ENCODE measurements at places on chromosomes 1 and 21.
A peak's percentile ranks its signal among the peaks of the same experiment; 100 is the strongest.

GRCh38 chr1:234570329-234571120 lies 39.5 kb downstream of the IRF2BP2 start:
- DNase-seq, result no peak

DNA sequence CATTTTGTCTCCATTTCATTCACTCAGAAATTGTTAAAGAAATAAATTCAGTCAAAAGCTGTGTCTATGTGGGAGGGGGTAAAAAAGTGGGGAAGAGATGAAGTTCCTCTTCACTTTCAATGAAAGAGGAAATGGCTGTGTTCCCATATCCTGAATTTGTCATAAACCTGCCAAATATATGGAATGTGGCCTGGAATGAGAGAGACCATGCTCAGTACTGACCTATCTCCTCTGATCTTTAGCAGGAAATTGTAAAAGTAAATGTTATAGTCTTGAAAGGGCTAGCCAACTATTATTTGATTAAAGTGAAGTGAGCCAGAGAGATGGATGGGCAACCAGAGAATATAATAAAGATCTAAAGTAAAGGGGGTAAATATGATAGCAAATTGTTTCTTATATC lies 130.3 kb upstream of the C21orf91 start:
- DNase-seq, result no peak

GRCh38 chr1:234656944-234657654 lies 47.1 kb upstream of the IRF2BP2 start:
- peak; percentile 10 for DNase-seq

DNA sequence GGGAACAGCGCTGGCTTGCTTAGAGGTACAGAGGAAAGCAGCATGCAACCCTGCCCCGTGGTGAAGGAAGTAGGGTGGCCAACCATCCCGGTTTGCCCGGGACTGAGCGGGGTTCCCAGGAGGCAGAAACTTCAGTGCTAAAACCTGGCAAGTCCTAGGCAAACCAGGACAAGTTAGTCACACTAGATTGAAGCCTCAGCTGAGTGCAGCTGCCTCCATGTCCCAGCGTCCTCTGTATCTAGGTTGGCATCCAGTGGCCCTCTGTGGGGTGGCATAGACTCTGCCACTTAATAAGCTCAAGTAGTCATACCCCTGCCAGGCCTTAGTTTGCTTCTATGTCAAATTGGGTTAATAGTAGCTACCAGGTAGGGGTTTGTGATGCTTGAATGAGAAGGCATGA lies 67.1 kb downstream of the ATP2B4 start:
- no peak for DNase-seq

- DNase-seq, result no peak
Measured at GRCh38 chr1:2025491-2025981, 6.4 kb downstream of the GABRD start.

GRCh38 chr21:28311411-28312190 lies 681.1 kb downstream of the LTN1 start:
- no peak for DNase-seq

DNA sequence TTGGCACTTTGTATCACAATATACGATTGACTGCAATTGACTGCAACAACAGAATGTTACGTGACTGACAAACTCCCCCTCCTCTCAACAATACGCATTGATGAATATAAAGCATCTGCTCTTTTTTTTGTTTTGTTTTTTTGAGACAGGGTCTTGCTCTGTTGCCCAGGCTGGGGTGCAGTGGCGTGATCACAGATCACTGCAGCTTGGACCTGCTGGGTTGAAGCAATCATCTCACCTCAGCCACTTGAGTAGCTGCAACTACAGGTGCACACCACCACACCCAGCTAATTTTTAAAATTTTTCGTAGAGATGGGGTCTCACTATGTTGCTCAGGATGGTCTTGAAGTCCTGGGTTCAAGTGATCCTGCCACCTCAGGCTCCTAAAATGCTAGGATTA lies 21.3 kb upstream of the CEP85 start:
- DNase-seq, result no peak

DNA sequence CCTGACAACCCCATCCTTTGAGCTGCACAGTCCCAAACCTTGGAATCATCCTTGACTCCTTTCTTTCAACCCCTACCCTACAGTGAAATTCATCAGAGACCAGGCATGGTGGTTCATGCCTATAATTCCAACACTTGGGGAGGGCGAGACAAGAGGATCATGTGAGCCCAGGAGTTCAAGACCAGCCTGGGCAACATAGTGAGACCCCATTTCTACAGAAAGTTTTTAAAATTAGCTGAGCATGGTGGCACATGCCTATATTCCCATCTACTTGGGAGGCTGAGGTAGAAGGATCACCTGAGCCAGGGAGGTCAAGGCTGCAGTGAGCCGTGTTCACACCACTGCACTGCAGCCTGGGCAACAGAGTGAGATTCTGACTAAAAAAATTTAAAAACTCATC lies 34.5 kb downstream of the RERE start:
- DNase-seq, result no peak

DNA sequence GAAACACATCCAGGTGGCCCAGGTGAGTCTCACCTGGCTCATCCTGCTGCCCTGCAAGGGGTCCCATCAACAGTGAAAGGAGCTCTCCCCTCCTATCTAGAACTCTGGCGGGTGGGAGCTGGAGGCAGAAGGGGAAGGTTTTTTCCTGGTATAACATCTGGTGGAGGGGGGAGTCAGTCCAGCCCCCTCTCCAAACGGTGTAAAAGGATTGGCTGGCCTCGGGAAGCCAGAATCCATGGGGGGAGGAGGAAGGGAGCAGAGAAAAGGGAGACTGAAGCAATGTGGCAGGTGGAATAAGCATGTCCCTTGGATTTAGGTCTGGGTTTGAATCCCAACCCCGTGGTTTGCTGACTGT lies 1.2 kb upstream of the CAMK2N1 start:
- no peak for DNase-seq

- DNase-seq, result no peak
Measured at GRCh38 chr1:192907545-192908243, 98.9 kb downstream of the RGS2 start.

DNA sequence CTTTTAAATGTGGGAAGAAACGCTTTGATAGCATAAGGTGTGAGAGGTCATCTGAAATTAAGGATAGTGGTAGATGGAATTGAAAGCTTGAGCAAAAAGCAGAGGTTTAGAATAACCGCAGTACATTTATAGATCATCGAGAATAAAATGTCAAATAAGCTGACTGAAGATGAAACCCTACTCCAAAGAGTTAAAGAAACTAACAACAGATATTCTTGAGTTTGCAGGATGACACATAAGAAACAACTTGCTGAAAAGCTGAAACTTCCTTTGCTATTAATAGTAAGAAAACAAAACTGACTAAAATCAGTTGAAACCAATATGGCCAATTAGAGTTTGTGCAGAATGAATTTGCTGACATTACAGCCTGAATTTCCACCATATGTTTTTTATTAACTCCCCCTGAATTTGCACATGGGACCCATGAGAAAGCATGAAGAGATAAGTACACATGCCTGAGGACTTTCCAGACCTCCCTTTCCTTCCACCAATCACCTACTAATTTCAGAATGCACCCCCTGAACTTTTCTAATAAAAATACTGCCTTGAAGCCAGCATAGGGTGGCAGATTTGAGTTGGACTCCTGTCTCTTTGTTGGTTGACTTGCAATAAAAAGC lies 1.7 kb upstream of the C1orf185 start:
- DNase-seq, result no peak

DNA sequence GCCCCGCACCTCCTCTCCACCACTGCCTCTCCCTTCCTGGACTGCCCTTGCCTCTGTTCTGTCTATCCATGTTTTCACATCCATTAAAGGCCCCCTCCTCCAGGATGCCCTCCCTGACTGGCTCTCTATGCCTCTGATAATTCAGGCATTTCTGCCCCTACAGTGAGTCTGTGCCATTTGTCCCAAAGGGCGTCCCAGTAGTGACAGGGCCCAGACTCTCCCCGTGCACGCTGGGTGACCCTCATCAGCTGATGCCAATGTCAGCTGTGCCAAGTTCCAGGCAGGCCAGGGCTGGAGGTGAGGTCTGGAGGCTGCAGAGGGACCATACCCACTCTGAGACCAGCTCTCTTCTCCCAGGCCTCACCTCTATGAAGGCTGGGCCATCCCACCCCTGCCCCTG lies 3.2 kb upstream of the PLEKHG5 start:
- no peak for DNase-seq

DNA sequence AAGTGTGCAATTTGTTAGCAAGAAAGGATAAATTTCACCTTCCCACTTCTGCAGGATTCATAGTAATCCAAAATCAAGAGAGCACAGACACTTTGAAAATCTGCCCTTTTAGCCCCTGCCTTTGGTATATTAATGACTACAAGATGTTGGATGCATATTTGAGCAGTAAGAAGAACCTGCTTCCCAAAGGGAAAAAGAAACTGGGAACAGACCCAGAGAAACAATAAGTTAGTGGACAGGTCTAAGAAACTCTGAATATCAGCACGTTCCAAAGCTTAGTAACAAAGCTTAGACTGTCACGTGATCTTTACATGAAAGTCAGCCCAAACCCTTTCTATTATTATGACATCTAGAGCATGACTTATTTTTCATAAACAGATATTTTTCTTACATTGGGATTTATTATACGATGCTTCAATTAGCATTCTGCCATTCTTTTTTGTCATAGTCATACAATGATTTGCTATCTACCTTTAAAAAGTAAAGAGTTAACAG lies 390.9 kb upstream of the ADGRL2 start:
- DNase-seq, result no peak

- no peak for DNase-seq
Measured at GRCh38 chr1:36092798-36093185, 4.1 kb downstream of the ADPRS start.

- no peak for DNase-seq
Measured at GRCh38 chr1:211639475-211640300, 35.7 kb downstream of the NEK2 start.

- no peak for DNase-seq
Measured at GRCh38 chr1:13731897-13732296, 31.9 kb downstream of the PRDM2 start.

GRCh38 chr1:84693005-84693404 lies 2.7 kb upstream of the SSX2IP start:
- DNase-seq, result peak; percentile 30

GRCh38 chr1:162310337-162310736 lies 66.3 kb downstream of the SPATA46 start:
- DNase-seq, result no peak

GRCh38 chr21:36904093-36904666 lies 62.3 kb downstream of the HLCS start:
- no peak for DNase-seq

GRCh38 chr1:154129391-154129970 lies 25.4 kb downstream of the NUP210L start:
- no peak for DNase-seq

DNA sequence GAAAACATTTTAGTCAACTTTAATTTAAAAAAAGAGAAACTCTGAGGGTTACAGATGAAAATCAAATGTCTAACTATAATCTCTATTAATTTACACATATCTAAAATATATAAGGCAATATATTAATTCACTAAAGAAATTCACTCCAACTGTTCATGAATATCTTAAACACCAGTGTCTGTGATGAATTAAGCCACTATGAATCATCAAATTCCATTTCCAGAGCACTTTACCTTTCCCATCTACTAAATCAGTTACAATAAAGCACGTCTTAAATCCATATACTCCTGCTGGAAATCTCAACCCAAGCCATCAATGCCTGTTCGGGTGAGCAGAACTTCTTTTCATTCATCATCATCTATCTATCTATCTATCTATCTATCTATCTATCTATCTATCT lies 4.3 kb downstream of the TAF5L start:
- DNase-seq, result no peak

DNA sequence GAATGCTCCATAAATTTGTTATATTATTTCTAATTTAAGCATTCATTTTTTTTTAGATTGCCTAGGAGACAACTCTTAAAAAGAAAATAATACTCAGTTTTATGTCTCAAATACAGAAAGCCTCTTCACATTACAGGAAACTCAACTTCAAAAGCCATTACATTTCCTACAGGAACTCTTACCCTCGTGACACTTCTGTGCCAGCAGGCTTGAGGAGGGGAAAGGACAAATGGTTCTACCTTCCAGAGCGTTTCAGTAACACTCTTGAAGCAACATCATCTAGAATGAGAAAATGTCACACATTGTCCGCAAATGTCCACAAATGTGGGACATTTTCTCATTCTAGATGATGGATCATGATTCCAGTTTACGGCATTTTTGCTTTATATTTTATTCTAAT lies 51.7 kb downstream of the PTPN14 start:
- no peak for DNase-seq

GRCh38 chr1:197199923-197200271 lies 53.4 kb upstream of the ASPM start:
- DNase-seq, result no peak

DNA sequence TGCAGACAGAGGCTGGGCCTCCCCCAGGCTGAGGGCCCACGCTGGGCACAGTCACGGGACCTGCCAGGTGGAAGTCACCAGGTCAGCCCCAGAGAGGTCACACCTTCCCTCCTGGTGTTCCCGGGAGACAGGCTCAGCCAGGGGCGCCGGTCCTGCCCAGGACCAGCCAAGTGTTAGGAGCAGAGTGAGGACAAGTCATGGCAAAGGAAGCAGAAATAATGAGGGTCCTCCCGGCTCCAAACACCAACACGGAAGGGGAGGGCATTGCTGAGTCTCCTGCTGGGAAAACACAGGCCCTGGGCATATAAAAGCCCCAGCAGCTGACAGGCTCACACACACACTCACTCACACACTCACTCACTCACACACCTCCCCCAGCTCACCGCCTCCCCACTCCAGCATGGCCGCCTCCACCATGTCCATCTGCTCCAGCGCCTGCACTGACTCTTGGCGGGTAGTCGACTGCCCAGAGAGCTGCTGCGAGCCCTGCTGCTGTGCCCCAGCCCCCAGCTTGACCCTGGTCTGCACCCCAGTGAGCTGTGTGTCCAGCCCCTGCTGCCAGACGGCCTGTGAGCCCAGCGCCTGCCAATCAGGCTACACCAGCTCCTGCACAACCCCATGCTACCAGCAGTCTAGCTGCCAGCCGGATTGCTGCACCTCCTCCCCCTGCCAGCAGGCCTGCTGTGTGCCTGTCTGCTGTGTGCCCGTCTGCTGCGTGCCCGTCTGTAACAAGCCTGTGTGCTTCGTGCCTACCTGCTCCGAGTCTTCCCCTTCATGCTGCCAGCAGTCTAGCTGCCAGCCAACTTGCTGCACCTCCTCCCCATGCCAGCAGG lies at the start of gene KRTAP10-10:
TSS of gene KRTAP10-10 (plus strand) at position 339 of the 833 bp plus-strand sequence. CDS start at position 401, 62 bp downstream.
- no peak for DNase-seq

Measured in CD4-positive, alpha-beta T cell treated with Interleukin-15 for 4 hours (primary cell).